ENCODE measurements at places on chromosomes 13 and 19.

- no peak for DNase-seq
Observed at GRCh38 chr19:56107626-56108351, 13.3 kb downstream of the ZNF787 start.

DNA sequence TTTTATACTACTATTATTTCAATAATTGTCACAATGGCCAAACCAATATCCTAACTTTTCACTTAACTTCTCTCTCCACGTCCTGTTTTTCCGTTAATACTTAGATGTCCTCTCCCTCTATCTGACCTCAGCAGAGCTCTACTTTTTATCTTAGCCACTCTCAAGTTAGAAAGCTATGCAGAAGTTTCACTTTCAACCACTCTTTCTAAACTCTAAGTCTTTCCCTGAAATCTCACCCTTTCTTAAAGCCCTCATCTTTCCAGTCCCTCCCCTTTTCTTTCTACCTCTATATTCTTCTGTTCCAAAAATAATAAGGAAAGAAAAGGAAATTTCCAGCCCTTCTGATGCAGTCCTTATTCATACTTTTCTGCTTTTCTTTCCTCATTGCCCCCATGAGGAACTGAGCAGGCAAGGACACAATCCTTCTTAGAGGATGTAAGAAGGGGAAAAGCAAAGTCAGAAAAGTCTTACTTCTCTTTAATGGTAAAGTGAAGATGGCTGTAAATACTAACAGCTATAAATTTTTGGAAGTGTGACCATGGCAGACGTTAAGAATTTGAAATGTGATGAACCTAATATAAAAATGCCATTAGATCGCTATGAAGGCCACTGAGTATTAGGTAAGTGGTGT lies 23.0 kb downstream of the FAM216B start:
- DNase-seq, result no peak

- no peak for DNase-seq
Observed at GRCh38 chr19:49818649-49819370, 721 bp downstream of the MED25 start.

DNA sequence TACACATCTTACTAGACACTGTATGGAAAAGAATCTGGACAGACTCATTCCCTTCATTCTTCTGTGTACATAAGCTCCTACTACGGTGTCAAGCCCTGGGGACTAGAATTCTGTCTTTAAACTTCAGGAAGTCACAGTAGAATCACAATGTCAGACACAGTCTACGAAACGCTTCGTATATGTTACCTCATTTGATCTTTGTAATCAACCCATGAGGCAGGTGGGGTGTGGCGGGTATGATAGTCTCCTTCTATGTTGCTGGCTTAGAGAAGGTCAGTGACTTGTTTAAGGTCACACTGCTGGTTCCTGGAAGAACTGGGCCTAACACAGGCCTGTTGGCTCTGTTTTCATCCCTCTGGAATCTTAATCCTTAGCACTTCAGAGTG lies 32.2 kb upstream of the TPT1 start:
- DNase-seq, result no peak

DNA sequence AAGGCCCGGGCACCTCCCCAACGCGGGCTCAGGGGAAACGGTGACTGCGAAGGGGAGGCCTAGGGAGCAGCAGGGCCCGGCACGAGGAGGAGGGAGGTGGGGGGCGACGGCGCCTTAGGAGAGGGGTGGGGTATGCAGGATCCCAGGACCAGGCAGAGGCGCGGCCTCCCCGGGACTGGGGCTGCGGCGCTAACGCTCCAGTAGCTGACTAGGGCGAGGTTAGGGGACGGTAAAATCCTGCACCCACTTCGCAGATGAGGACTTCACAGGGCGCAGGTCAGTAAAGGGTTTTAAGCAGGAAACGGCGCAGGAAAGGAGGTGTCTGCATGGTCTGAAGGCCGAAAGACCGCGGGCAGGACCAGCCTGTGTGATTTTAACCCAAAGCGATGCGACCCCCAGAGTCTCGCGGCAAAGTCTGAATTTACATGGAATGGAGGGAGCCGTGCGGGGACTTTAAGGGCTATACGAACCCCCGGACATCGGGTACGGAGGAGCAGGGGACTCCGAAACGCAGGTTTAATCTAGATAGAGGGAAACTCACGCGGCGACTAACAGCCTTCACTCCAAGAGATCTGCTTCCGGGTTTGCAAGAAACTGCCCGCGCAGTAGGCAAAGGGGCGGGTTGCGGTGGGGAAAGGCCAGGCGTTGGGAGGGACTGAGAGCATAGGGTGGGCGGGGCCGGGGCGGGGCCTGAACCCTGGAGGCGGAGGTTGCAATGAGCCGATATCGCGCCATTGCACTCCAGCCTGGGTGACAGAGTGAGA lies at the start of gene ZNF665:
ZNF665 (minus strand) TSS at position 588 of the 764 bp plus-strand sequence. CDS start 10,460 bp downstream, outside the sequence.
- peak; percentile 88 for DNase-seq

DNA sequence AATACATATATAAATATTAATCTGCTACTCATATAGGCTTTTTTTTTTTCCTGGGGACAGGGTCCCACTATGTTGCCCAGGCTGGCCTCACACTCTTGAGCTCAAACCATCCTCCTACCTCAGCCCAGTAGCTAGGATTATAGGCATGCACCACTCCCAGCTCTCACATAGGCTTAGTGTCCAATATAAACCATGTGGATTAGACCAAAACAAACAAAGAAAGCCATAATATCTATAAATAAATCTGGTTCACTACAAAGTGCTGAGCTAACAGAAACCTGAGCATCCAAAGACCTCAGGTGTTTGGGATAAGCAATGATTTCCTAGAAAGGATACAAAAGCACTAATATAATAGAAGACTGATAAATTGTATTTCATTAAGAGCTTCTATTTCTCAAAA lies 26.0 kb downstream of the TBC1D4 start:
- no peak for DNase-seq

GRCh38 chr19:1000095-1000494 lies at the start of gene GRIN3B:
GRIN3B (plus strand) TSS chr19:1000419; CDS start chr19:1000438, 19 bp downstream.
- peak; percentile 60 for DNase-seq

GRCh38 chr19:15177269-15178116 lies 23.3 kb downstream of the NOTCH3 start:
- peak; percentile 79 for DNase-seq

GRCh38 chr13:19632915-19633478 lies 462 bp upstream of the MPHOSPH8 start:
- DNase-seq, result no peak

- DNase-seq, result peak; percentile 85
Observed at GRCh38 chr13:77516342-77516789, 19.1 kb upstream of the SCEL start.

GRCh38 chr13:27370305-27370872 lies 54.0 kb upstream of the GTF3A start:
- DNase-seq, result peak; percentile 51

GRCh38 chr19:12641456-12641855 lies 25.1 kb downstream of the MAN2B1 start:
- DNase-seq, result no peak

DNA sequence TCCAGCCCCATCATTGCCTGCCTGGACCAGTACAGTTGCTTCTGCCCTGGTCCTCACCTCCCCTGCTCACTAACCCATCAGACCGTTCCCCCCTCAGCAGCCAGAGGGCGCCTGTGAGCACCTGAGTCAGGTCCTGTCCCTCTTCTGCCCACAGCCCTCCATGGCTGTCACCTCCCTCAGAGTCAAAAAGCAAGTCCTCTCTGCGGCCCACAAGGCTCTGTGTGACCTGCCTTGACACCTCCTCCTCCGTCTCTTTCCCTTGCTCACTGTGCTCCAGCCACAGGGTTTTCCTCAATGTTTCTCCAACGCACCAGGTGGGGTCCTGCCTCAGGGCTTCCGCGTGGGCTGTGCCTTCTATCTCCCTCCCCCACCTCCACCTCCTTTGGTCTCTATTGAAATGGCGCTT lies 29.4 kb upstream of the PTPRS start:
- DNase-seq, result peak; percentile 50

- DNase-seq, result no peak
Observed at GRCh38 chr13:51818276-51818675, 14.3 kb upstream of the DHRS12 start.

GRCh38 chr13:44757671-44758070 lies 181.5 kb upstream of the TSC22D1 start:
- no peak for DNase-seq

DNA sequence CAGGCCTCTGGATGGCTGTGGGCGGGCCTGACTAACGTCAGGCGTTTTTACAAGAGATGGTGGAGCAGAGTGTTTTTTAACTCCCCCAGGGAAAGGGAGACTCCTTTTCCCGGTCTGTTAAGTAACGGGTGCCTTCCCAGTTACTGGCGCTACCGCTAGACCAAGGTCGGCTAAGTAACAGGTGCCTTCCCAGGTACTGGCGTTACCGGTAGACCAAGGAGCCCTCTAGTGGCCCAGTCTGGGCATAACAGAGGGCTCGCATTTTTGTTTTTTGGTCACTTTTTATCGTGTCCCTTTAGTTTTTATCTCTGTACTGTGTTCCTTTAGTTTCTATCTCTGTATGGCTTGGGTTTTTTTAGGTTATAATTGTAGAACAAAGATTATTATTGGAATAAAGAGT lies 10.0 kb downstream of the ZNF383 start:
- DNase-seq, result peak; percentile 27

- peak; percentile 38 for DNase-seq
Observed at GRCh38 chr13:52454459-52454819, 839 bp upstream of the CKAP2 start.

All from ELR (cell line).